ENCODE measurements at places on chromosomes 13 and 19. TPM values are rescaled to one million over a fixed set of nuclear protein-coding genes. Genes with fewer than 3 reads are reported as not detected.

Gene SIGLEC8
- 0.69 TPM for total RNA-seq

- DNase-seq: no peak
Observed at GRCh38 chr13:103006641-103007426, 59.4 kb downstream of the SLC10A2 start.

Gene LMTK3
- total RNA-seq: 0.71 TPM

- DNase-seq: no peak
Observed at GRCh38 chr19:18775586-18776287, 15.4 kb downstream of the COMP start.

DNA sequence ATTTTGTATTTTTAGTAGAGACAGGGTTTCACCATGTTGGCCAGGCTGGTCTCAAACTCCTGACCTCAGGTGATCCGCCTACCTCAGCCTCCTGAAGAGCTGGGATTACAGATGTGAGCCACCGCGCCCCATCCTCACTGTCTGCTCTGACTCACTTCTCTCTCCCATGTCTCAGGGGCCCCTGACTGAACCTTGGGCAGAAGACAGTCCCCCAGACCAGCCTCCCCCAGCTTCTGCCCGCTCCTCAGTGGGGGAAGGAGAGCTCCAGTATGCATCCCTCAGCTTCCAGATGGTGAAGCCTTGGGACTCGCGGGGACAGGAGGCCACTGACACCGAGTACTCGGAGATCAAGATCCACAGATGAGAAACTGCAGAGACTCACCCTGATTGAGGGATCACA, 5.0 kb downstream of the SIGLEC9 start:
- no peak for DNase-seq

- DNase-seq: no peak
Observed at GRCh38 chr19:39166571-39167391, 30.0 kb upstream of the NCCRP1 start.

- no peak for DNase-seq
Observed at GRCh38 chr19:10776900-10777650, 58.9 kb downstream of the TMED1 start.

- peak; percentile 44 for DNase-seq
Observed at GRCh38 chr19:40278361-40279035, 6.6 kb downstream of the AKT2 start.

- DNase-seq: no peak
Observed at GRCh38 chr19:7554990-7555864, 19.7 kb downstream of the PNPLA6 start.
